ENCODE measurements at places on chromosomes 11 and 22. TPM values are rescaled to one million over a fixed set of nuclear protein-coding genes. Genes with fewer than 3 reads are reported as not detected.

GRCh38 chr11:64687643-64688533, 35.1 kb downstream of the NRXN2 start:
- DNase-seq = no peak

- DNase-seq = peak; percentile 89
Measured at GRCh38 chr11:118194835-118195627, 18.6 kb upstream of the SCN2B start.

HBB gene
- total RNA-seq = not detected

DNA sequence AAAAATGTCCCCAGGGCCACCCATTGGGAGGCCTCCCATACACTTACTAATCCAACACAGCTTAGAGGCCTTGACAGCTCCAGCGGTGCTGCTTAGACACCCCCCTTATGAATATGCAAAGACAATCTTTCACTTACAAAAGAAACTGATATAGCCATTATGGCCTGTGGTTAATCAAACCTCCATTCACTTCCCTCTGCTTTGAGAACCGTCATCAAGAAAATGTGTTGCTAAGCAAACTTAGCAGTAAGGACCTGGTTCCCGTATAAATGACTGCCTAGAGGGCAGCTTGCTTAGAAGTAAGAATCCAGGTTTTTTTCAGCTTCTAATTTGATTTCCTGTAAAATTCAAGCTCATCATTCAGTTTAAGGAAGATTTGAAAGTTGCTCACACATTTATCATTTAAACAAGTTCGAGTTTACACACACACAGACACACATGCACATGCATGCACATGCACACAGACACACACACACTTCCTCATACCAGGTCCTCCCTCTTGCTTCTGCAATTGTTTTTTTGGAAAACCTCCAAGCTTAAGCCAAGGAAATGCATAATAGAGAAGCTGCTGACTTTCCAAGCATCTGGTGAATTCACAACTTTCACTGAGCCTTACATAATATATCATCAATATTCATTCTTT, 137.7 kb upstream of the BLID start:
- no peak for DNase-seq

DNA sequence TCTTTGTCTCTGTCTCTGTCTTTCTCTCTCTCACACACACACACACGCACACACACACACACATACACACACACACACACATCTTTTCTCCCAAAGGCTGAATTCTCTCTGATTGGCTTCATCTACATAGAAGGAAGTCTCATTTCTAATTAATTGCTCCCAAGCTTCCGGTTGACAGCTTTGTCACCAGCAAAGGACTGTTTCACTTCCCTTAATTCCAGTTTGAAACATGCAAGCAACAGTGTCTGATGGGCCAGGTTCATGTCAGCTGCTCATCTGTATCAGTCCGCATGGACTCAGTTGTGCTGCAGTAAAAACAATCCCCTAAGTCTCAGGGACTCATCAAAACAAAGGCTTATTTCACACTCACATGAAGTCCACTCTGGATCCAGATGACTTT, 16.2 kb upstream of the PVALB start:
- no peak for DNase-seq

All from mammary epithelial cell (primary cell).